ENCODE measurements at places on chromosomes 7 and 10.

DNA sequence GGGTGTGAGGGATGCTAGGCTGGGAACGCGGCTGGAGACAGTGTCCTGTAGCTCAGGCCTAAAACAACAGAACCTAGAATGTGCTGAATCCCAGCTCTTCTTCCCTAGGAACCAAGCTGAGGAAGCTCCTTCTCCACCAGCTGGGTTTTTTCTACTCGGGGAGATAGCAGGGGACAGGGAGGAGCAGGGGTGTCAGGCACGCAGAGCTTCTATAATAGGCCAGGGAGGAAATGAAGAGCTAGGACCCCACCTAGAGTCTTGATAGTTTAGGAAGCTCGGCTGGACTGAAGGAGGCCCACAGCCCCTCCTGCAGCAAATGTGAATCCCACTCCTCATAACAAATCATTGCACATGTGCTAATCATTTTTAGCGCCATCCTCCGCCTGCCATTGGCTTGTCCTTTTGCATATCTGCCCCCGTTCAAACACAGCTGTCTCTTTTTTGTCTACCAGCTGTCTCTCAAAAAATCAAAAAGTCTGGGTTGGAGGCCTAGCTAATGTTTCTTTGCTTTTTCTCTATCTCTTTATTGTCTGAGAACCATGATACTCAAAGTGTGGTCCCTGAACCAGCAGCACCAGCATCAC lies 24.1 kb upstream of the FAM180A start:
- DNase-seq: no peak

DNA sequence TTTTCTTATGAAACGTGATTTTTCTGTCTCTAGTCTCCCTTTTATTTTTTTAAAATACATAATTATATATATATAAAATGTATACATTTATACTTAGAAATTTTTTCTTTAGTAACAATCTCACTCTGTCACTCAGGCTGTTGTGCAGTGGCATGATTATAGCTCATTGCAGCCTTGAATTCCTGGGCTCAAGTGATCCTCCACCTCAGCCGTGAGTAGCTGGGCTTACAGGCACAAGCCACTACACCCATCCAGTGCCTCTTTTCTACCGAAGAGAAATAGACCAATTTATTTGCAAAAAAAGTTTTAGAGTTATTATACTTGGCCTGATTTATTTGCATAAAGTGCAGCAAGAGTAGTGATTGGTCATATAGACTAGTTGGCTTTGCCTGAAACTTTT lies 72.2 kb downstream of the MAPK8 start:
- DNase-seq: no peak

GRCh38 chr10:48595539-48595932 lies 9.3 kb downstream of the ARHGAP22 start:
- no peak for DNase-seq

DNA sequence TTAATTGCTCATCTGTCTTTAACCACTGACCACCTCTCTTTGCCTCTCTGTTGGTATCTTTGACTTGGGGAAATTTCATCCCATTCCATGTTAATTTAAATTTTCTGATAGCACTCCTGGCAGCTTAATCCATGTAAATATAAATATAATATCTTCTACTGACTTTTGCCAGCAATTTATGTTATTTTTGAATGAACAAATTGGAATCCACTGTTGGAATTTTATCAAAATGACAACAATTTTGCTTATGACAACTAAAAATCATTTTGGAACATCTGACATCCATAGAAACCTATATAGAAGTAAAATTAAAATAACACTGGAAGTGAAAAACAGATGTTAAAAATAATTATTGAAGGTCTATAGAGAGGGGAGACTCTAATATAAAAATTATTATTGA lies 176.5 kb upstream of the AKR1E2 start:
- no peak for DNase-seq

DNA sequence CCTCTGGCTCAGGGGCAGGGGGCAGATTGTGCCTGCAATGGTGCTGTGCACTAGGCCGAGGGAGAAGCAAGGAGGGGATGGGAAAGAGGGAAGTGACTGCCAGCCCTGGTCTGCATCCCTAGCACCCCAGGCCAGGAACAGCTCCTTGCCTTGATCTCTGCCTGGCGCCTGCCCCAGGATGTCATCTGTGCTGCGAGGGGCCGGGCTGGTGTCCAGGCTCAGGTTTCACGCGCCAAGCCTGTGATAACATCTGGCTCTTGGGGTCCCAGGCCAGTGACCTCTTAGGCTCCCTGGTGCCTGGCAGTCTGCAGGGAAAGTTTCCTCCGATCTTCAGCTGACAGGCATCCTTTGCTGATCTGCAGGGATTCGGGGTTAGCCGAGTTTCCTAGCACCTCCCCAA lies 193.5 kb upstream of the GPR26 start:
- no peak for DNase-seq

DNA sequence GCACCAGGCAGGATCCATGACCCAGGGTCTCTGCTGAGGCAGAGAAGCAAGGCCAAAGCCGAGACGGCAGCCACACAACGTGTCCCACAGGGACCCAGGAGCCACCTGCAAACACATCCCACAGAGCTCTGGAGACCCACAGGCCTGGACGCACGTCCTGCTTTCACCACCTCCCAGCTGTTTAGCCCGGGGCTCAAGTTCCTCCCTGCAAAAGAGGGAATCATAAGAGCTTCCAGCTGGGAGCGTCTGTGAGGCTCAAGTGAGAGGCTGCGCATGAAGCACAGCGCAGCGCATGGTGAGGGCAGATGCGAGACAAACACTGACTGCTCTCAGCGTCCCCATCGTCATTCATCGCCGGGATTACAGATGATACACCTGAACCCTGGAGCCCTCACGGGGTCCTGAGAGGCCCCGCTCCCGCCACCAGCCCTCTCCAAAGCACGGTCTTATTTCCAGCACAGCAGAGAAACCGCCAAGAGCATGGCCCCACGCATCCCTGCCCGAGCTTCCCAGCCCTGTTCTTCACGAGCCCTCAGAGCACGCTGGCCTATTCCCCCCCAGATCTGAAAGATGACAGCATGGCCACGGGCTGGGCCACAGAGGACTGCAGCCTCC lies 88.7 kb downstream of the MAD1L1 start:
- DNase-seq: no peak
